ENCODE measurements at places on chromosomes 1 and 21. TPM values are rescaled to one million over a fixed set of nuclear protein-coding genes. Genes with fewer than 3 reads are reported as not detected.

DNA sequence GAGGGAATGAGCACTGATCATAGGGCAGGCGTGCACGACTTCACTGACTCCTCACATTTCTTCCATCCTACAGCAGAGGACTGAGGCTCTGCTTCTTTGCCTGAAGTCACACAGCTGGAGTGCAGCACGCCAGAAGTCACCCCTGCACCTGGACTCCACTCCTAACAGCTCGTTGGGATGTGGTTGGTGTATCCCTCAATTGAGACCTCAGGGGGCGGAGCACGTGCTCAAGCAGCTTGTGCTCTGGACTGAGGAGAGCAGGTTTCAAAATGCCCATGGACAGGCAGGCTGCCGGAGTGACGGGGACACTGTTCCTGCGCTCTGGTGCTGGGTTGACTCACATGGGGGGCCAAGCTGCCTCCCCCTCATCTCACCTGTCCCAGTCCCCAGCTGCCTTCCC is 13.9 kb downstream of the CHIT1 start:
- DNase-seq = no peak

GRCh38 chr1:246293366-246294121 is 213.5 kb downstream of the SMYD3 start:
- DNase-seq = no peak

DNA sequence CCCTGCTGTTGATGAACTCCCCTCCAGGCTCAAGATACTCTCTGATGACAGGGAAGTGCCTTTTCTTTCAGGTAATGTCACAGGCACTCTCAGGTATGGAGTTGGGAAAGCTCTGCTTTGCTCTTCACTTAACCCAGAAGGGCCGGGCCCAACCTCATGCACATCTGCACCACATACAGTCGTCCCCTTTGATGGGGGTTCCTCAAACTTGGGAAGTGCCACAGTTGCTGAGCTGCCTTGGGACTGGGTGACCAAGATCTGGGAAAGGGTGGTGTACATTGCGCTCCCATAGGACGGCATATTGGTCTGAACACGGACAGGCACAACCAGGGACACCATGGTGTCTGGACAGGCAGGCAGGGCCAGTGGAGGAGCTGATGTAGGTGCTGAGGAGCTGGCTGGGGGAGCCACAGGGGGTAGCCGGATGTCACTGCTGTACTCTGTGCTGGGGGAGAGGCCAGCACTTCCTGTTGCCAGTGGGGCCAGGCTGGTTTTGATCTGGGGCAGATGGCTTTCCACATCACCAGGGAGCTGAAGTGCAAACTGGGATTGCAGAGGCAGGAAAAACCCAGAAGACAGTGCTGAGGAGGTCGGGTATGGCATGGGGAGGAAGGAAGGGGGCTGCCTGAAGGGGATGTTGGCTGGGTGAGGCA is 96.2 kb upstream of the EDN2 start:
- DNase-seq = no peak

DNA sequence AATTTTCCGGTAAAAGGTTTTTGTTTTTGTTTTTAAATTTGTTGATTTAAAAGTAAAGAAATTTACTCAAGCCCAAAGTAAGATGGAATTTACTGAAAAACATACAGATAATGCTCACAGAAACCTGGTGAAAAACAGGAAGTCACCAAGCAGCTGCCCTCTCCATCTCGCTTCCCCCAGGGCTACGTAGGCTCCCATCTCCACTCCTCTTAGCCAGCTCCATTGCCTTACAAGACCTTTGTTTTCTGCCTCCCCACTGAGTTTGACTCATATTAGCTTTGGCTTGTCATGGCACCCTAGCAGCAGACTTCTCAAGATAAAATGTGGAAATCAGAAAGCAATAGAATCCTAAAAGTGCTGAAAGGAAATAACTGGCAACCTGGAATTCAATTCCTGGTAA is 57.9 kb downstream of the PHTF1 start:
- no peak for DNase-seq

KIF26B gene
- total RNA-seq = 0.49 TPM

VSIG8 gene
- total RNA-seq = not detected

CLCA4 gene
- total RNA-seq = not detected

OR1C1 gene
- total RNA-seq = not detected

KRTAP12-2 gene
- not detected for total RNA-seq

Measured in HCT116 (cell line).